ENCODE measurements at places on chromosomes 5 and 9.

- no peak for DNase-seq
These were observed 112.5 kb upstream of the GAS1 start for GRCh38 chr9:87059772-87060171.

- DNase-seq: peak; percentile 76
These were observed 2.0 kb downstream of the CD74 start for GRCh38 chr5:150410524-150411244.

GRCh38 chr9:94639061-94639998 lies at the start of gene FBP1:
TSS of gene FBP1 (minus strand) at chr9:94639518. CDS start at chr9:94639310, 208 bp downstream.
- peak; percentile 38 for DNase-seq

DNA sequence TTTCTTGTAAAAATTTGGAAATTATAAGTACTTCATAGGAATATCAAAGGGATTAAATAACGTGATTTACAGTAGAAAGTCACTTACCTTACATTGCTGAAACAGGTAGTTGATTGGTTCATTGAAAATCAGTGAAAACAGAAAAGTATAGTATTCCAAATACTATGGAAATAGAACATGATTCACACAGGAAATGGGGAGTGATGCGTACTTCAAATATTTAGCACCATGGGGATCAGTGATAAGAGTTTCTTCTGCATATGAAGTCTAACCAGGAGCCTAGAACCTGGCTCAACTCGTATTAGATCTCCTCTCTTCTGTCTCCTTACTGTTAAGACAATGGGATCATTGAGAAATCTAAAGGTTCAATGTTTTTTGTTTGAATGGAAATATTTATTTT lies 133.3 kb downstream of the FAM174A start:
- DNase-seq: peak; percentile 27

- no peak for DNase-seq
These were observed 30.2 kb upstream of the TNIP1 start for GRCh38 chr5:151110992-151111391.

- DNase-seq: peak; percentile 72
These were observed 618 bp downstream of the TNPO1 start for GRCh38 chr5:72817076-72817481.

DNA sequence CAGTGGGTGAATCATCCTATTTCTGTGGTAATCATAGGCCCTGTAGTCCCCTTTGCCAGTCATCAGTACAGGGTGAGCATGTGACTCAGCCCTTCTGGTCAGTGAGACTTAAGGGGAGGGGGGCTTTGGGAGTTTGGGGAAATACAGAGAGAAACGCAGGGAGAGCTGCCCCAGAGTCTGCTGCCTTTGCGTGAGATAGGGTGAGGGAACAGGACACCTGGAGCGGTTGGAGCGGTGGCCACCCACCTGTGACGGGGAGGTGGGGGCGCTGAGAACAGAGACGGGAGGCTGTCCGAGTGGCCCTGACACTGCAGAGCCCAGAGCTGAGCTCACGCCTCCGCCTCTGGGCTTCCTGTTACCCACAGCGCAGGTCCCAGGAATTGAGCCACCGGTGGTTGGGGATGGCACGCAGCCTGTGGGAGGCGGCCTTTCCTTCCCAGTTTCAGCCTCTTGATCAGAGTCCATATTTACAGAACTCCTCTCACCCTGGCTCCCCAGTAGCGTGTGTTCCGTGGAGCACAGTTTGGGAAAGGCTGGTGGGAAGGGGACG lies 92.0 kb upstream of the ERCC6L2 start:
- DNase-seq: no peak

DNA sequence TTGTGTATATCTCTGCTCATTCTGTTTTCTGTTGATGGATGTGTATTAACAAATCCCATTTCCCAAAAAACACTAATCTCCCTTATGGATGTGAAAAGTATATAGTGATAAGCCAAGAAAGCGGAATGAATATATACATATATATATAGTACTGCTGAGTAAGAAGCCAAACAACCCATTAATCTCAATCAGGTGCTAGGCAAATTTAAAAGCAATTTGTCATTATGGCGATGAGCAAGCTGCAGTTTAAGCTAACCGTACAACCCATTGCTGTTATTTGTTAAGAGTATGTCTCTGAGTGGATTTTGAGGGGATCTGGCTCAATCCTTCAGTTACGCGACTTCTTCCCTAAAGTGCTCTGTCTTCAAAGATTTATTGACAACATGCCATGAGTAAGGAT lies 640.4 kb upstream of the ARRDC3 start:
- no peak for DNase-seq

- DNase-seq: no peak
These were observed 13.4 kb downstream of the PAEP start for GRCh38 chr9:135574943-135575342.

DNA sequence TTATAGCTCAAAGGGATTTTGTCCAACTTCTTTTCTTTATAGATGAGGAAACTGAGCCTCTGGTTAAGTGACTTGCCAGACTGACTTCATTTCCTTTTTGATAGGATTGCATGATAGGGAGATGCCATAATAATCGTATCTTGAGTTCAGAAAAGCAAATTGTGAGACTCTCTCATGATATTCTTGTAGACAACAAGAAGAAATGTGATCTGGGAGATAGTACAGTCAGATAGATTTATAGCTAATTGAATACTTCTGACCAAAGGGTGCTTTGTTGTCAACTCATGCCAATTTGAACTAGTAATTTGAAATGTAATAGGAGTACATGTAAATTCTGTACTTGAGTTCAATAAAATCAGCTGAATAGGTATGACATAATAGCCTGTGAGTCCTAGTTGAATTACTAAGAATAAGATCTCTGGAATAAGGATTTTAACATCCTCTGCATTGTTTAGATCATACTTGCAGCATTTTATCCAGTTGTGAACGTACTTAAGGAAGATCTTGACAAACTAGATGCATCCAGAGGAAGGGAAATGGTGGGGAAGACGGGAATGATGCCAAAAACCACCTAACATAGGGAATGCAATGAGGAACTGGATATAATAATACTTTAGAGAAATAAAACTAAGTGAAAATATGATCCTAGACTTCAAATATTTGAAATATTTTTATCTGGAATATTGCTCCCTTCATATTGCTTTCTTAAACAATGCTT lies 25.5 kb downstream of the CWC27 start:
- no peak for DNase-seq

GRCh38 chr5:138668451-138669380 lies 84.5 kb upstream of the CTNNA1 start:
- DNase-seq: no peak

DNA sequence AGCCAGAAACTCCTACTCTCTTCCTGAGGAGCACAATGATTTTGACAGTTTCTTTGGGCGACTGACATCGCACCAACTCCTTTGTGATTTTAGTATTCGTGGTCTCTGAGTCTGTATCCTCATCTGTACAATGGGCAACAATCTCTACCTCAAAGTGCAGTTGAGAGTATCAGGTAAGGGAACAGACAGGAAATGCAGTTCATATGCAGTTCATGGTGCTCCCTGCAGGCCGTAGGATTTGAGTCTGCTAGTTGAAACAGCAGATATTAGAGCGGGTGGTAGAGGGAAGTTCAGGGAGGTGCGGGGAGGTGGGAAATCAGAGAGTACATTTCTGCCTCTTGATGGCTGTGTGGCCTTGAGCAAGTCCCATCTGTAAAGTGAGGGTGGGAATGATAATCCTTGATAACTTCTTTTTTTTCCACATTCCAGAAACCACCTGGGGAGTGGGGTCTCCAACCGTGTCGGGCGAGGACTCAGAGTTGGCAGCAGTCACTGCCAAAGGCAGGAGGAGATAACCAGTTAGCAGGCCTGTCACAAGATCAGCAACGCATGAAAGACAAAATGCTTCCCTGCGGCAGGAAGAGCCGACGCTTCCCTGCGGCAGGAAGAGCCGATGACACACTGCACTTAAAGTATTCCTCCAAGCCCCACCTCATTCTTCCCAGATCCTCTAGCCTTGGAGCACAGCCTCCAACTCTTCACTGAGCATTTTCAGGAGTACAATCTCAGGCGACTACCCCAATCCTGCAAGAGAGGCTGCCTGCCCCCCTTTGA lies 6.0 kb upstream of the NEK6 start:
- DNase-seq: peak; percentile 80

GRCh38 chr9:78596346-78596745 lies 299.4 kb downstream of the PSAT1 start:
- no peak for DNase-seq

DNA sequence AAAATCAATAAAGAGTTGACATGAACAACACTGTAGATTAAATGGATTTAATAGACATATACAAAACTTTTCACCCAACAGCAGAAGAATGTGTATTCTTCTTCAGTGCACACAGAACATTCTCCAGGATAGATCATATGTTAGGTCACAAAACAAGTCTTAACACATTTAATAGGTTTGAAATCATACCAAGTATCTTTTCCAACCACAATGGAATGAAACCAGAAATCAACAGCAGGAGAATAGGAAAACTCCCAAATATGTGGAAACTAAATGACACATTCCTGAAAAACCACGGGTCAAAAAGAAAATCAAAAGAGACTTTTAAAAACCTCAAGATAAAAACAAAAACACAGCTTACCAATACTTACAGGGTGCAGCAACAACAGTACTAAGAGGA lies 790.1 kb upstream of the ZNF608 start:
- DNase-seq: peak; percentile 70

- peak; percentile 37 for DNase-seq
These were observed 20.0 kb upstream of the RUFY1 start for GRCh38 chr5:179530069-179530998.

DNA sequence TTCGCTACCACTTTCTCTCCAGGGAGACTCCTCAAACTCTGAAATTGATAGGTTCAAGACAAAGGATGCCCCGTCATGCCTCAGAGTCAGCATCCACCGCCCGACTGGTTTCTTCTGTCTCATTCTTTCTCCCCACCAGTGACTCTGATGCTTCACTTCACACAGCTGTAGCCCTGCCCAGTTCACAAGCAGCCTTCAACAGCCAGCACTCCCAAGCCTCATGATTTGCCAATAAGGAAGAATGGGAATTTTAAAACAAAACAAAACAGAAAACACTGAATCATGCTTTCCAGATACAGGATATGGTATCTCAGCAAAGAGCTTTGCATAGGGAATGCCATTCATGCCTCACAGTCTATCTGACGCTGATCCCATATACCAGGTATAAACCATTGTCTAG lies 371.2 kb upstream of the RORB start:
- peak; percentile 14 for DNase-seq

DNA sequence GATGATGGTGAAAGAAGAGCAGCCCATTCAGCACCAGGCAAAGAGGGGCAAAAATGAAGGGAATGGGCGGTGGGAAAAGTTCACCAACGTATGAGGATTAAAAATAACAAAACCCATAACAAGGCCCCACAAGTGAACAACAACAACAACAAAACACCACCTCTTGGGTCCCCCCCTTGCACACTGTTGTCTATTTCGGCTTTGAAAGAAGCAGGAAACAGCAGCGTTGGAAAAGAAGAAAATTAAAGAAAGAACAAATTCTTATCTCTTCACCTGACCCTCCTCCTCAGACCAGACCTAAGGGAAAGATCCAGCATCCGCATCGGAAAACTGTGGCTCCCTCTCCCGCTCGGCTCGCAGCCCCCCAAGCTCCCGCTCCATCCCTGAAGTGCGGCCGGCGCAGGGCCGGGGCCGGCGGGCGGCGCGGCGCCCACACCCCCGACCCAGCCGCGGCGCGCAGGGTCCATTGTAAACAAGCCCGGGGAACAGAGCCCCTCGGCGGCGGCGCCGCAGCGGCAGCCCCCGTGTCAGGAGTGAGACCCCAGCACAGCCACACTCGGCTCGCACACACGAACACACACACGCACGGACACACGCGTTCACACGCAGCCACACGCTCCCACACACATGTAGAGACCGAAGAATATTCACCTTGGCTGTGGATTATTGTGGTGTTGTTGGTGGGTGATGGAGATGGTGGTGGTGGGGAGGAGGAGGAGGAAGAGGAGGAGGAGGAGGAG lies 535 bp downstream of the RFX3 start:
- DNase-seq: peak; percentile 11

DNA sequence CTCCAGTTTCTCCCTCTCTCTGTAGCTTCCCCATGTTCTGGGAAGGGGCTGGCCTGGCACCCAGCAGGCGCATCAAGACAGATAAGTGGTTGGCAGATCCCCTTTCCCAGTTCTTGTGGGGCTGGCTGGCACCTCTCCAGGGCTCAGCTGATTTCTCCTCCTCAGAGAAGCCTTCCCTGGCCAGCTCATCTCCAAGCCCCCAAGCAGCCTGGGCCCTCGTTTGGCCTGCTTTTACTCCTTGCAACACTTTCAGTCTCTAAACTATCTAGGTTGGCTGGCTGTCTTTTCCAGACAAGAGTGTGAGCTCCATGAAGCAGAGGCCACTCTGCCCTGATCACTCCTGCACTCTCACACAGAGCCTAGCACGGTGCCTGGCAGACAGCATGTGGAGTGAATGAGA lies 13.5 kb downstream of the MACROH2A1 start:
- no peak for DNase-seq

- DNase-seq: no peak
These were observed 349.3 kb downstream of the IRX1 start for GRCh38 chr5:3944930-3945329.

DNA sequence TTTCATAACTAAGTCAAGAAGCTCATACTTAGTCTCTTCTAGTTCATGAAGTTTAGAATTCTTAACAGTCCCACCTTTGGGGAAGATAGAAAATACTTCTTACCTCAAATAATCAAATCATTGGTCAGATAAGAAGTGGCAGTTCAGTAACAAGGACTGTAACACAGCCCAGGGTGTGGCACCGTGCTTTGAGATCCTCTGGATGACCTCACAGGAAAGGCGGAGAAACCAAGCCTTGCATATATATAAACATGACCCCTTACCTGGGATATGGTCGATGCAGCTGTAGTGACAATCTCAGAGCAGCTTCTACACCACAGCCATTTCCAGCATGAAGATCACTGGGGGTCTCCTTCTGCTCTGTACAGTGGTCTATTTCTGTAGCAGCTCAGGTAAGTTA lies at the start of gene SPINK7:
Gene SPINK7, plus strand, starts transcription at position 271 of the 400 bp plus-strand sequence. Its CDS starts 61 bp downstream, at position 332.
- DNase-seq: no peak

- DNase-seq: no peak
These were observed 599 bp downstream of the LYRM7 start for GRCh38 chr5:131171276-131171810.

DNA sequence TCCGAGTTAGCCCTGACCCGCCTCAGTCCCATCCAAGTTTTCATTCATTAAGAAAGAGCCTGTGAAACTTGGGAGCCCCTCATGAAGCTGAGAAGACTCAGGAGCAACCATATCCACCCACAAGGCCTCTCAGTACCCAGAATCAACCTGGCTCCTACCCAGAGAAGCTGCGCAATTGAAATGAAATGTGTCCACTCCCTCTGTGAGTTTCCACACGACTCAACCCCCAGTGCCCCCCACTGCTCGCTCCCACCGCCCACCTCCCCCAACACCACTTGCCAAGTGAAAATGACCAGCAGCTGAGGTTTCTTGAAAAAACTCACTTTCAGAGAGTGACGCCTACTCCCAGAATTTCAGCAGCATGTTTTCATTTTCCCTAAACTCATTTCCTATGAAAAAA lies 104.6 kb downstream of the CDK5RAP2 start:
- peak; percentile 24 for DNase-seq
